ACHN (cell line): ENCODE measurements at places on chromosomes 3 and 15.
A peak's percentile ranks its signal among the peaks of the same experiment; 100 is the strongest.

DNA sequence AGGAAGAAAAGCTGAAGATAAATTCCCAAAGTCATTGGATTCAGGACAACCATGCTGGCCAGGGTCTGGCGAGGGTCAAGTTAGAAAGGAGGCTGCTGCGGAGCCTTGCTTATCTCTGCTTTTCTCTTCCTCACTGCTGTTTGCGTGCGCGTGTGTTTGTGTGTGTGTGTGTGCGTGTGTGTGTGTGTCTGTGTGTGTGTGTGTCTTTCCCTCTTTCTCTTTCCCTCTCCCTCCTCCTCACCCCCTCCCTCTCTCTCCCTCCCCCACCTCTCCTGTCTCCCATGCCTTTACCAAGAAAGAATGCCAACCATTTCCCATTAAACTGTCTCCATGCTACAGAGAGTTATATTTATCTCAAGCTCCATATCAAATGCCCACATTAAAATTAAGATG is at the start of gene COLQ:
Gene COLQ (minus strand): TSS at position 134 of the 393 bp plus-strand sequence. CDS start 81 bp downstream, at position 53.
- no peak for DNase-seq

DNA sequence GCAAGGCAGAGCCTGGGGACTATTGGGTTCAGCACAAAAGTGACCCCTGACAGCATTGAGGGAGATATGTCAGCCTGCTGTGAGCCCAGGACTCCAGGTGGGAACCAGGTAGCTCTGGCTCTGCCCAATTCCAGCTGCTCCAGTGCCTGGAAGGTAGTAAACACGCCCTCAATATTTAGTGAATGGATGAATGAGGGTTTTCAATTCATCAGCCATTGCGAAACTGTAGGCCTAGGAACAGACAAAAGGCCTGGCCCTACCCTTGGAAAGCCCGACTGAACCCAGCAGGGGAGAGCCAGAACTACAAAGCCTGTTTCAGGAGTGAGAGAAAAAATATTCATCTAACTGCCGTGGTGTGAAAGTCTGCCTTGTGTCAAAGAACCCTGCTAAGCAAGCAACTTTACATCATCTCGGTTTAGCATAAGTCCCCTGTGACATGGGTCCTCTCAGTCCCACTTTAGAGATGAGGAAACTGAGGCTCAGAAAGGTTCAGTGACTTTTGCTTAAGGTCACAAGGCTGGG is 8.1 kb upstream of the CSK start:
- no peak for DNase-seq

GRCh38 chr15:50249704-50250103 is 15.8 kb downstream of the HDC start:
- DNase-seq, result no peak

- DNase-seq, result no peak
Observed at GRCh38 chr3:110070161-110070916, 733.0 kb upstream of the DPPA4 start.

- DNase-seq, result peak; percentile 65
Observed at GRCh38 chr15:60585743-60586708, 107.1 kb upstream of the ICE2 start.
